Stimulated activated CD4-positive, alpha-beta T cell treated with anti-CD3 and anti-CD28 coated beads, Interleukin-4, amount 100 ng/mL, for 4 hours (primary cell): ENCODE measurements at places on chromosomes 16 and 17.

DNA sequence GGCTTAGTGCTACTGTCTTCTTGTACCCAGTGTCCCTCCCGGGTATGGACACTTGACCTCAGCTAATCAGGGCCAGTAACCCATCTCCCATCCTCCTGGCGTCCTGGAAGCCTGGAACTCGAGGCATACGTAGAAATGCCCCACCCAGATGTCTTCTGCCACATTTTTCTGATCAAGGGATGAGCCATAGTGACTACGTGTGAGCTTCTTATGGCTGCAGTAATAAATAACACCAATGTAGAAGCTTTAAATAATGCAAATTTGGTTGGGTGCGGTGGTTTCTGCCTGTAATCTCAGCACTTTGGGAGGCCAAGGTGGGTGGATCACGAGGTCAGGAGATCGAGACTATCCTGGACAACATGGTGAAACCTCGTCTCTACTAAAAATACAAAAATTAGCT is 3.0 kb upstream of the KCNG4 start:
- DNase-seq, result no peak

DNA sequence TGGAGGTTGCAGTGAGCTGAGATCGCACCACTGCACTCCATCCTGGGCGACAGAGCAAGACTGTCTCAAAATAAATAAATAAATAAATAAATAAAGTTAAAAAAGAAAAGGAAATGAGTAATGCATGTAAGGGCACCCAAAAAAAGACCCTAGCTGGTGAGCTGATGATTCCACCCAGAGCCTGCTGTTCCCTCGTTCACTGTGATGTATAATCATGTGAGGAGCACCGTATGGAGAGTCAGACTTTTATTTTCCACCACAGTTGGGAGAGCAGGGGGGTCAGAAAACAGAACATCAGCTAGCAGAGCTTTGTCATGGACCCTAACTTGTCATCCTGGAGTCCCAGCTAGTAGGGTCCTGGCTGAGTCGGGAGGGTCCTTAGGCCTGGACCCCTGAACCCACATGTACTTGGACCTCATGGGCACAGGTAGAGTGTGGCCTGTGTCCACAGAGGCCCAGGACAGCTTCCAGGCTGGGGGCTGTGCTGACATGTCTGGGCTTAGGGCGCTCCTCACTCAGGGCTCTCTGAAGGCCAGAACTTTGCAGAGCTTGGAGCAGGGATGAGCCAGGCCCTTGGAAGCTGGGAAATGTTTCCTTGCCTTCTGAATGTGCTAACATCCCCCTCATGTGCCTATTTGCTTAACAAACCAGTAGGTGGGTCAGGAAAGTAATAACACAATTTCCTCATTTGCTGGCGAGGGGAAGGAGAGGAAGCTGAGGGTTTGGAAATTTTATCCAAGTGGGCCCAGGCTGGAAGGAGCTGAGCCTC is 18.8 kb upstream of the LASP1NB start:
- DNase-seq, result no peak

DNA sequence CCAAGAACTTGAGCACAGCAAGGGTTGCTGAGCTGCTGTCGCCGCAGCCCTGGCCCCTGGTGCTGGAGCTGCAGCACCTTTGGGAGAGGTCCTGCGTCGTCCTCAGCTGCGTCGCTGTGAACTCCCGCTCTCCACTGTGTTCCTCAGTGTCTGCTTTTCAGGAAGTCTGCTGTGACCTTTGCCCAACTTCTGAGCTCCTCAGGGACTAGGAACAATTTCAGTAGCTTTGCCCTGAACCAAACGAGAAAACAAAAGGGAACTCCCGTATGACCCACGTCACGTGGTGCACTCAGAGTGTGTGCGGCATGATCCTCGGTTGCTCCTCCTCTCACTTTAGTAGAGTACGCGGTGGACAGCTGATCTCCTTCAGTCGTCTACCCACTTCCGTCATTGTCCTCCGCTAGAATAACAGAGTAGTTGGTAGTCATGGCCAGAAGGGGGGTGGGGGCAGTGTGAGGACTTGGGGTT is 44.2 kb downstream of the WDR45B start:
- no peak for DNase-seq

GRCh38 chr17:82157046-82158035 is 55.3 kb downstream of the CCDC57 start:
- no peak for DNase-seq

DNA sequence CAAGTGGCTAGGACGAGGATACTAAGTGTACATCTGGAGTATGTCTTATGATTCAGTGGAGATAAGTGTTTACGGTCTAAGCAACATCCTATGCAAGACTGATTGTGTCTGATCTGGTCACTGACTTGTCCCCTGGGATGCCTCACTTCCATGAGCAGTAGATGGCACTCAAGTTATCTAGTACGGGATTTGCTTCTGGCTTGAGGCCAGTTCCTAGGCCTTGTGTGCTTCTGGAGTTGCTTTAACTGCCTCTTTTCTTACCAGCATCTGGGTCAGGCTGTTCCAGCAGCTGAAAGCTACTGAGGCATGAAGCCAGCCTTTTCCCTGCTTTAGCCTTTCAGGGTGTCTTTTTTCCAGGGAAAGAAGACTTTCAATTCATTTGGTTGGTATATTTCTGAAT is 23.0 kb downstream of the SUPT6H start:
- no peak for DNase-seq

- no peak for DNase-seq
These were observed 5.0 kb upstream of the RARA start for GRCh38 chr17:40303708-40304551.

GRCh38 chr16:73149334-73149733 is 101.4 kb upstream of the ZFHX3 start:
- DNase-seq, result no peak

GRCh38 chr17:38960402-38960801 is 6.8 kb downstream of the FBXO47 start:
- no peak for DNase-seq

DNA sequence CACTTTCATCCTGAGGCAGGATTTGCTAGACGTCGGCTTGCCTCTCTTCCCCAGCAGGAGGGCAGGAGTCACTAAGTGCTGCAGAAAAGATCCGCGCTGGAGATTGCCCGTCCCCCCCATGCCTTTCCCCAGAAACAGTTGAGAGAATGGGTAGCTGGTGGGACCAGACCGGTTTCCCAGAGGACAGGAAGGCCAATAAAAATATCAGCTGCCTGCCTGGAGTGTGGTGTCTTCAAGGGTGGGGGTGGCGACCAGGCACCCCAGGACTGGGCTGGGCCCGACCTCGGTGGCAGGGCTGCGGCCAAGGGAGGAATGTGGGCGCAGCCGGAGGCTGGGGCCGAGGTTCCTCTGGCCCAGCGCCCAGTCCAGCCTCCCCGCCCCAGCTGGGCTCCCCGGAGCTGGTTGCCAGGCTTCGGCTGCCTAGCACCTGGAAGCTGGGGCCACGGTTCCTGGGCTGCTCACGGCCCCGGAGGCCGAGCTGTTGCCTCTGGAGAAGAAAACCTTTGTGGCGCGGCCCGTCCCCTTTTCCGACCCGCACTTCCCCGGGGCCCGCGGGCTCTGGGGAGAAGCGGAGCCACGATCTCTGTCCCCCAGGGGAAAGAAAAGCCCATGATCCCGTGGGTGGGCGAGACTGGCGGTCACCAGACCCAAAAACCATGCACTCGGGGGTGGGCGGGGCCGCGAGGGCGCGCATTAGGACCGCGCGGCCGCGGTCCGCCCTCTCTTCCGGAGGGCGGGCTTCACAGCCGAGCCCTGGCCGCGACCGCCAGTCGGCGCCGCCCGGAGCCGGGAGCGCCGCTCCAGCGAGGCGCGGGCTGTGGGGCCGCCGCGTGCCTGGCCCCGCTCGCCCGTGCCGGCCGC is at the start of gene TRAF4:
Gene TRAF4, plus strand, starts transcription at position 769 of the 861 bp plus-strand sequence. CDS start 102 bp downstream, outside the sequence.
- peak; percentile 76 for DNase-seq

DNA sequence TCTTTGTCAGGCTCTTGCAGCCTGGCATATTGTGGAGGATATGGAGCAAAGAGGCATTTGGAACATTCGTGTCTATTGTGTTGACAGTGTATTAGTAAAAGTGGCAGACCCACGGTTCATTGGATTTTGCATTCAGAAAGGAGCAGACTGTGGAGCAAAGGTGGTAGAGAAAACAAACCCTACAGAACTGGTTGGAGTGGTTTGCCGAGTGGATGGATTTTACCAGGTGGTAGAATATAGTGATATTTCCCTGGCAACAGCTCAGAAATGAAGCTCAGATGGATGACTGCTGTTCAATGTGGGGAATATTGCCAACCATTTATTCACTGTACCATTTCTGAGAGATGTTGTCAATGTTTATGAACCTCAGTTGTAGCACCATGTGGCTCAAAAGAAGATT is 44.5 kb downstream of the EFCAB13 start:
- DNase-seq, result no peak

- no peak for DNase-seq
These were observed 5.5 kb upstream of the RPTOR start for GRCh38 chr17:80539022-80539641.

DNA sequence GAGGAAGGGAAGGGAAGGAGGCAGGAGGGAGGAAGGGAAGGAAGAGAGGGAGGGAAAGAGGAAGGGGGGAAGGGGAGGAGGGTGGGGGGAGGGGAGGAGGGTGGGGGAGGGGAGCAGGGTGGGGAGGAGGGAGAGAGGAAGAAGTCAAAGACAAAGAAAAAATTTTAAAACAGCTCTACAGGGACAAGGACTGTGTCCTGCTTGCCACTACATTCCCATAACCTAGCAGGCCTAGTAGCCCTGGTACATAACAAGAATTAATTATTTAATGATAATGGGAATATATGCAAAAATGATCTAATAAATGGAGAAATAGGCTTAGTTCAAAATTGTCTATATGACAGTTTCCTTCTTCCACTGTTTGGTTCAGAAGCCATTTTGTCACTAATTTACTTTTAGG is 47.6 kb upstream of the NOG start:
- no peak for DNase-seq

GRCh38 chr17:72345536-72345935 is 224.7 kb downstream of the SOX9 start:
- DNase-seq, result no peak

GRCh38 chr16:85182286-85182685 is 70.0 kb upstream of the CIBAR2 start:
- DNase-seq, result no peak

DNA sequence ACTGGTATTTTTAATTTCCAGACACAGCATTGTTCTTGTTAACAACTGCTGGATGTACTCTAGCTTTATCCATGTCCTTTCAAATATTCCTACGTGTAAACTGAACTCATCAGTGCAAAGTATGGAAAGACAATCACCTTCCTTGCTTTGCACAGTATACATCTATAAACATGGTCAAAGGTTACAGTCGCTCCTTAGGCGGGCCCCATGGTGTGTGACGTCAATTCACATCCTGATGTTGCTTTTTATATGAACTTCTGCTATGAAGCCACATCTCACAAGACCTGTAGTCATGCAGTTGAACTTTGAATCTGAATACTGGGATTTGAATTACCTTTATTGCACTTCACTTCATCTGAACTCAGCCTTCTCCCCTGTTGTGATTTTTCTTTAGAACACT is 447.6 kb upstream of the PSMD7 start:
- no peak for DNase-seq
